Fibroblast of skin of scalp (primary cell): ENCODE measurements at places on chromosomes 11 and 22.

- no peak for DNase-seq
These were observed 98.3 kb downstream of the NCAM1 start for GRCh38 chr11:113059548-113059947.

DNA sequence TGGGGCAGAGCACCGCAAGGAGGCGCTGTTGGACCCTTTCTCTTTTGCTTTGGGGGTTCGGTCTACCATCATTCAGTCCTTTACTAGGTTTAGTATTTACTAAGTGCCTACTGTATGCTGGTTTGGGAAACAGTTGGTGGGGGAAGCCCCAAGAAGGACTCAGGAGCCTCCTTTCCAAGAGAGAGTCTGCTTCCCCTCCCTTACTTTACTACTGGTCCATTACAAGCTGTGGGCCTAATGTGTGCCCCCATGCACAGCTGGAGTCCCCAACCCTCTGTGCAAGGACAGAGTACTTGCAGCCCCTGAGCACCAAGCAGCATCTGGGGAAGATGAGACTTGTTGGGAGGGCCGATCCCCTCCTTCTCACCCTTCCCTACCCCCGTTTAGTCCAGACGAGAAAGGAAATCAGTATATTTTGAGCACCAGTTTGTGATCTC is 876 bp upstream of the UBE2L6 start:
- DNase-seq, result no peak

GRCh38 chr11:22163394-22163797 is 29.5 kb upstream of the ANO5 start:
- DNase-seq, result no peak

GRCh38 chr11:6625156-6625831 is 6.1 kb upstream of the TPP1 start:
- DNase-seq, result no peak

- DNase-seq, result no peak
These were observed 504.1 kb downstream of the NELL1 start for GRCh38 chr11:21173476-21173875.

DNA sequence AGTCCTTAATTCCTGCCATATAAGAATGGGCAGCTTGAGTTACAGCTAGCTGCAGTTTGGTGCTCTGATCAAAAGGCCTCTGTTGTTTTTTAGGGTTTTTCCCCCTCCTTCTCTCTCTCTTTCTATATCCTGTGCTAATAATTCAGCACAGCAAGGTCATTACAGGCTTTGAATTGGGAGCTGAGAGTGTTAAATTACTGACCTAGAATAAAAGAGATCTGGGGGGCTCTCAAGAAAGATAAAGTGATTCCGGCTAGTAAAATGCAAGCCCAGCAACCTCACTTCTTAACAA is 84.9 kb downstream of the CSTPP1 start:
- DNase-seq, result no peak

- no peak for DNase-seq
These were observed 52.5 kb upstream of the PRSS23 start for GRCh38 chr11:86747801-86748200.

DNA sequence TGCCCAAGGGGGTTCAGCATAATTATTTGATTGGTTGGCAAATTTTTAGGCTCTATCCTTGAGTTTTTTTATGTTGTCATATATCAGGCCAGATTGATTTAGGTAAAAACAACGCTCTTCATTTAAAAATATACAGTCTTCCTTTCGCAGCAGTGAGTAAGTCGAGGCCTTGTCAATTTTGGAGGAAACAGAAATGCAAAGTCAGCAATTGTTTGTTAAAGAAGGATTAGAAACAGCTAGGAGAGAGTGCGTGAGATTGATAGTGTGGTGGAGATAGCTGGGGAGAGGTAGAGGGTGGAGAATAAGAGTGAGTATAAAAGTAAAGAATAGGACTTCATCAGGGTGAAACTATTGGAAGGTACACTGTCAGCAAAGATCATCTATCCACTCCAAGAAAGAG is 830.8 kb downstream of the LUZP2 start:
- DNase-seq, result no peak

DNA sequence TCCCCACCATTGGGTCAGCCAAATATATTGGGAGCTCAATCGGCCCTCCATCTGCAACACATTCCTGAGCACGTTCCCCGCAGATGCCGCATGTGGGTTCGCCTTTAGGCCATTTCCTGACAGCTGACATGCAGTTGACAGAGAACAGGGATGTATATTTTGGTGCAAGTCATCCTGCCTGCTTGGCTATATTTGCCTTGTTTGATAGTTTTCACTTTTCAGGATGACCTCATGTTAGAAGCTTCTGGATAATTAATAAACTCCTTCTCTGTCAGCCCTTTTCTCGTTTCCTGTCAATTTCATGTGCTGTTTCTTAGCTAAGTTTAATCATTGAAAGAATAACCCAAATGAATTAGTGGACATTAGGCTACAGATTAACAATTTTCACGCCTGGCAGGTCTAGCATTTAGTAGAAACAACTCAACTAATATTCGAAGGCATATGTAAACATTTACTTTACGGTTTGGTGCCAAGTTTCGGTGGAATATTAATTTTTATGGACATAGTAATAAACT is 105.8 kb upstream of the SLC5A12 start:
- DNase-seq, result peak; percentile 57

DNA sequence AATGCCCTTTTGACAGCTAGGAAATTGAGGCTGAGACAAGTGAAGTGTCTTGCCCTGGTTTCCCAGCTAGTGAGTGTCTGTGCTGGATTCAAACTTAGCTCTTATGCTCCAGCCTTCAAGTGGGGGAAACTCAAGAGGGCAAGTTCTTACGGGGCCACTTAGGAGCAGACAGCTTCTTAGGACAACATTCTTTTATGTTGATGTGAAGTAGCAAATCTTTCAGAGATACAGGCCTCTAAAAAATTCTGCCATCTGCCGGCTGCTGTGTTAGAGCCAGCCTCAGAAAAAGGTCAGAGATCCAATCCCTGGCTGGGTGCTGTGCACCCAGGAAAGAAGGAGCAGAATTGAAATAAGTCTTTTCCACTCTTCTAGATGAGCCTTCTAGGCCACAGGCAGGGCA is 26.6 kb downstream of the TIMP3 start:
- no peak for DNase-seq

DNA sequence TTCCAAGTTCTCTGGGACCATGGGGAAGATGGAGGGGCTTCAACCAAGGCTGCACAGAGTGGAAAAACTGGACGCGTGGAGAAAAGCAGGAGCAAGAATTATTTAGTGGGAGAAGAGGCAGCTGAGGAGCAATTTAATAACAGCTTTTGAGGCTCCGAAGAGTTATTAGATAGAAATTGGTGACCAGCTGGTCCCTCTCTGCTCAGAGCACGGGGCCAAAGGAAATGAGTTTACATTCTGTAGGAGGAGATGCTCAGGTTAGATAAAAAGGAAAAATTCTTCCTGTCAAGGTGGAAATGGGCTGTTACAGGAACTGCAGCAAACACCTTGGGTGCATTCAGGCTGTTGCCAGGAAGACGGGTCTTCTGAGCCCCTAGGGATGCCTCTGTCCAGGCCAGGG is 47.0 kb upstream of the GALNT18 start:
- no peak for DNase-seq

- DNase-seq, result no peak
These were observed 28.9 kb downstream of the CREB3L1 start for GRCh38 chr11:46306296-46306853.

DNA sequence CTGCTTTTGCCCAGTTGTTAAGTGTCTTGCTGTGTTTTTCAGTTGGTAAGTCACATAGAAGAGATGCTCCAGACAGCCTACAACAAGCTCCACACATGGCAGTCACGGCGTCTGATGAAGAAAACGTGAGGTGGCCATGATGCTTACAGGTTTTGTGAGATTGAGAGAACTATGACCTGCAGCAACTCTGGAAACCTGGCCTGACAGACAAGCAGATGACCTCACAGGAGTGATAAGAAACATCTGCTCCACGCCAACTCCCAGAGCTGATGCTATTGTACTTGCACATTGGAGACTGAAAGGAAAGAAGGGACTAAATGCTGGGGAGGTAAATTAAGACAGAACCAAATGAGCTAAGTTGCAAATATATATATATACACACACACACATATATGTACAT is 28.6 kb upstream of the LDHA start:
- no peak for DNase-seq

GRCh38 chr11:57493507-57494503 is 21.7 kb downstream of the SLC43A1 start:
- DNase-seq, result peak; percentile 32

GRCh38 chr11:121212536-121213361 is 79.8 kb upstream of the SC5D start:
- no peak for DNase-seq

GRCh38 chr22:20305894-20306645 is 13.8 kb downstream of the DGCR6L start:
- DNase-seq, result no peak

DNA sequence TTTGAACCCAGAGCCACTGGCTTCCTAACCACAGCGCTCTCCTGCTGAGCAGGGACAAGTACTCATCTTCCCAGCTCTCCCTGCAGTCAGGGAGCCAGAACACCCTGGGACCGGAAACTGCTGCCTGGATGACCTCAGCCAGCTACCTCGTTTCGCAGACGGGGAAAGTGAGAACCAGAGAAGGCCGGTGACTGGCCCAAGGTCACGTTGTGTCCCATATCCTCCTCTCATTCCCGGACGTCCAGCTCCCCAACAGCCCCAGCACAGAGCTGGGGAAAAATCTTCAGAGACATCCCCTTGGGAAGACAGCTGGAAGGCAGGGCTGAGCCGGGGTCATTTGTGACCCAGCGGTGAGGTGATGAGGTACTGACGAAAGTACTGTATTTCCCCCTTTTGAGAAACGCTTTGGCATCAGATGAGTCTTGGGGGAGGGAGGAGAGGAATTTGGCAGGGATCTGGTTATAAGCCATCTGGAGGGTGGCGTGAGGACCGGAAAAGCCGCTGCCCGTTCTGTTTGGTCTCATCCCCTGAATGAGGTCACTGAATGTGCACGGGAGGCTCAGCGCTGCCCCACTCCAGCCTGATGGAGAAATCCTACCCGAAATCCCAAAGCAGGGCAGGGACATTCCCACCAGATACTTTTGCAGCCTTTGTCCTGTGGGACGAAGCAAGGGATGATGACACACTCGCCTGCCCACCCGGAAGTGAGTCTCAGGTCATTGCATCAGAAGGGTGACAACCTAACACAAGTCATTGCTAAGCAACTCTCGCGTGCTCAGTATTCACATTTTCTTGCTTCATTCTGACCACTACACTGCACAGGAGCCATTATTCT is 41.1 kb downstream of the LIF start:
- peak; percentile 98 for DNase-seq

DNA sequence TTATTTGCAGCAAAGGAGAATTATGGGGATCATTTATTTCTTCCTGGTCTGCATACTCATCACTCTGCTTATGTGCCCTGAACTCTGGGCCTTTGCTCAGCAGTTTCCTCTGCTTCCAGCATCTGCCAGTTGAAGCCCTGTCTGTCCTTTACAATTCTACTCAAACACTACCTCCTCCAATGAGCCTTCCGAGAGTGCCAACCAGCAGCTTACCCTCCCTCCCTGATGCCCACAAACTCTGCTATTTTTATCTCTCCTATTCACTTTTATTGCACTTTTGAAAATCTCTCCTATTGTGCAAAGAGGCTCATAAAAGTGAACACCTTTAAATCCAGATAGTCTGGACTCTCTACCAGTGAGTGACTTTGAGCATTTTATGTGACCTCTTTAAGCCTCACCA is 3.6 kb upstream of the ME3 start:
- DNase-seq, result no peak

GRCh38 chr11:108873310-108873709 is 208.4 kb downstream of the DDX10 start:
- DNase-seq, result peak; percentile 66

- no peak for DNase-seq
These were observed 580.5 kb downstream of the INSC start for GRCh38 chr11:15695096-15695721.

- DNase-seq, result no peak
These were observed 299.0 kb downstream of the NTM start for GRCh38 chr11:131669401-131669780.

- DNase-seq, result peak; percentile 76
These were observed 5.3 kb upstream of the LRRN4CL start for GRCh38 chr11:62694455-62695167.

- DNase-seq, result no peak
These were observed 2.6 kb downstream of the TMPRSS4 start for GRCh38 chr11:118079491-118079890.

DNA sequence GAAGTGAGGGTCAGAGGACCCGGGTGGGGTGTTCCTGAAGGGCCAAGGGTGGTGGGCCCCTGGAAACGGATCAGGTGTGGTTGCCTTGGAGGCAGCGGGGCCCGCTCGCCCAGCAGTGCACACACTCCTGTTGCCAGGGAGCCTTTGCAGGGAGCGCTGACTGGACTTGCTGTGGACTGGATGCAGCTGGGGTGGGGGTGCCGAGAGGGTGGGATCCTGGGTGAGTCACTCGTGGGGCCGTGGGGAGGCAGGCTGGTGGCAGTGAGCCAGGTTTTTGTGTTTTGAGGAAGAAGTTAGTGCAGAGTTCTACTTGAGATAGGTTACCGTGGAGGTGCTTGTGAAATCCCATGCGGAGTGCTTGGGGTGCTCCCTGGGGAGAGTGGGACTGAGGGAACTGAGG is 1.3 kb downstream of the MRPL23 start:
- no peak for DNase-seq

DNA sequence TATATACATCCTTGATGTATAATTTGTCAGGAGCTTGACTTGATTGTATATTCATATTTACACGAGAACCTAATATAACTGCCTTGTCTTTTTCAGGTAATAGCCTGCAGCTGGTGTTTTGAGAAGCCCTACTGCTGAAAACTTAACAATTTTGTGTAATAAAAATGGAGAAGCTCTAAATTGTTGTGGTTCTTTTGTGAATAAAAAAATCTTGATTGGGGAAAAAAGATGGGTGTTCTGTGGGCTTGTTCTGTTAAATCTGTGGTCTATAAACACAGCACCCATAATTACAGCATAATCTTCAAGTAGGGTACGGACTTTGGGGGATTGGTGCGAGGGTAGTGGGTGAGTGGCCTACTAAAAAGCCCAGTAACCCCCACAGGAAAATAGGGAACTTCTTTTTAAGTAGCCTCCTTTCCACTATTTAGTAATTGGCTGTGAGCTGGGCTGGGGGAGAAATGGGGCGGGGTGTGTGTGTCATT is 7.5 kb downstream of the MALAT1 start:
- DNase-seq, result no peak
